Activated CD4-positive, alpha-beta T cell treated with anti-CD3 and anti-CD28 coated beads, Interleukin-10, Interleukin-2, amounts not matched to agents 100 ng/mL and 50 ng/mL, durations not matched to agents 16 hours and 8 hours (primary cell): ENCODE measurements at places on chromosomes 5 and 9.

GRCh38 chr5:155260798-155261197 lies 247.2 kb downstream of the KIF4B start:
- DNase-seq: no peak

DNA sequence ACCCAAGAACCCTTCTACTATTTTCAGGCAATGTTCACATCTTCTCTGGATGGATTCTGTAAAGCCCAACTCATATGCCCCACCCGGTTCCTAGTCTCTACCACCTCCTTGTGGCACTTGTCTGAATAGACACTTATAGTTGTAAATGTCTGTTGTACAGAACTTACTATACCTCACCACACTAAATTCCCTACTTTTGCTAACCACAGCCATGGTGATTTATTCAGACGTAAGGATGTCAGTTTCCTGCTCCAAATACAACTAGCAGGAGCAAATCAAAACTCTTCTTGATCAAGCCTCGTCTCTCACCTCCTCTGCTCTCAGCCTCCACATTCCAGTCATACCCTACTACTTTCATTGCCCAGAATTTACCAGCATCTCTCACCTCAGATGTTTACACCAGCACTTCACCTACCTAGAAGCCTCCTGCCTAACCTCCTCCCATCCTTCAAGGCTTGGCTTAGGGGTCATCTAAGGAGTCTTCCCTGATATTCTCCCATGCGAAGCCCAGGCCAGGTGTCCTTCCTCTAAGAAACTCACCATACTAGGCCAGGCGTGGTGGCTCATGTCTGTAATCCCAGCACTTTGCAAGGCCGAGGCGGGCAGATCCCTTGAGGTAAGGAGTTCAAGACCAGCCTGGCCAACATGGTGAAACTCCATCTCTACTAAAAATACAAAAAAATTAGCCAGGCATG lies 75.5 kb downstream of the MAPKAP1 start:
- peak; percentile 65 for DNase-seq

- DNase-seq: no peak
Measured at GRCh38 chr5:142475102-142475513, 150.3 kb upstream of the SPRY4 start.

DNA sequence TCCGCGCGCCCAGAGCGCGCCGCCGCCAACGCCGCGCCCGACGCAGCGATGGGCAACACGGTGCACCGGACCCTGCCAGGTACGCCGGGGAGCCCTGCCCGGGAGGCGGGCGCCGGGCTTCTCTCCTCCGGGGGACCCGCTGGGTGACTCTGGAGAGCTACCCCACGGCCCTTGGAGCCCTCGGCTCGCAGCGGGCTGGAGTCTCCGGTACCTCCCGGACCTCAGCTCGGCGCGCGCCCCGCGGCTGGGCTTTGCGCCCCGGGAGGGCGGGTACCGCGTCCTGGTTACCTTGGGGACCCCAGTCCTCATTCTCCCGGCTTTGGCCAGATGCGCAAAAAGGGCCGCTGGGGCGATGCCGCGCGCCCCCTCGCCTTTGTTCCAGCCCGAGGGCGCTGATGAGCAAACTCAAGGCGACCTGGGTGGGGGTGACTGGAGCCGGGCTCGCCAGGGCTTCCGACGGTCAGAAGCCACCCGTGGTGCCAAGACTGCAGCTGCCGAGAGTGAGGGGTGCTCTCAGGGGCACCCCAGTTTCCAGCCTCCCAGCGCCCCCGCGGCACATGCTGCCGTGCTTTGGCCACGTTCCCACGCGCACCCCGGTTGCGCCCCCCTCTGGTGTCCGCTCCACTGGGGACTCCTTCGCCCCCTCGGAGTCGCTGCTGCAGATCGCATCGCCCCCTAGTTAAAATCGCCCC lies 442 bp downstream of the NEURL1B start:
- DNase-seq: no peak

DNA sequence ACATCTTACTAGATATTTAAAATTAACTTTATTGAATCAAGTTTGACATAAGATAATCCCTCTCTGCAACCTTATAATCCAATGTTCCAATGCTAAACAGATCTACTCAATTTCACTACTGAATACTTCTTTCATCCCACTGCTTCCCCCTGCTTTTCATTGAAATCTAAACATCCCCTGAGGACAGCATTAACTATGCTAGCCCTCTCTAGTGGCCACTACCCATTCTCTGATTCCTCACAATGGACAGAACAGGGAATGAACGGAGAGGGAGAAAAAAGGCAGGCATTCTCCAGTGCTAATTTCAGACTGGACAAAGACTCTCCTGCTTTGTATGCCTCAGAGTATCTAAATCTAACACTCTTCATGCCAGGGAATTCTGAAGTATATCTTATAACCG lies 54.3 kb upstream of the RGS7BP start:
- DNase-seq: no peak
